ENCODE measurements at places on chromosomes 1 and 21. TPM values are rescaled to one million over a fixed set of nuclear protein-coding genes. Genes with fewer than 3 reads are reported as not detected.

Gene LPAR3
- total RNA-seq: 2.3 TPM

Gene IGSF21
- total RNA-seq: 0.40 TPM

Gene SDC3
- 15.2 TPM for total RNA-seq

Gene DIO1
- not detected for total RNA-seq

Gene IER5
- total RNA-seq: 19.6 TPM

Gene RIPPLY3
- total RNA-seq: not detected

Gene STUM
- 1.0 TPM for total RNA-seq

Gene CELA3B
- 16.7 TPM for total RNA-seq
